ENCODE measurements at places on chromosomes 5 and 9.

GRCh38 chr9:20316372-20316771, 305.9 kb downstream of the MLLT3 start:
- H3K27ac ChIP-seq, result no peak overlapping the region
- no peak for DNase-seq
- H3K4me3 ChIP-seq, result no peak overlapping the region
- no peaks in the 10 kb centered on the region for H3K27me3 ChIP-seq
- no peaks in the 10 kb centered on the region for H3K36me3 ChIP-seq

DNA sequence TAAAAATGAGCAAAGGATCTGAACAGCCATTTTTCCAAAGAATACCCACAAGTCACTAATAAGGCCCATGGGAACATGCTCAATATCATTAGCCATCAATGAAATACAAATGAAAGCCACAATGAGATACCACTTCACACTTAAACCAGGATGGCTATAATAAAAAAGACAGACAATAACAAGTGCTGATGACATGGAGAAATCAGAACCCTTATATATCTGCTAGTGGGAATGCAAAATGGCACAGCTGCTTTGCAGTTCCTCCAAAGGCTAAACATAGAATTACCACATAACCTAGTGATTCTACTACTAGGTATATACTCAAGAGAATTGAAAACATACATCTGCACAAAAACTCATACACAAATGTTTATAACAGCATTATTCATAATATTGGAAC, 83.7 kb downstream of the HOMER1 start:
- no peaks in the 10 kb centered on the region for H3K4me1 ChIP-seq
- H3K27ac ChIP-seq, result no peak overlapping the region
- no peak overlapping the region for H3K4me3 ChIP-seq
- no peaks in the 10 kb centered on the region for H3K36me3 ChIP-seq
- no peak for DNase-seq
- H3K27me3 ChIP-seq, result no peaks in the 10 kb centered on the region

DNA sequence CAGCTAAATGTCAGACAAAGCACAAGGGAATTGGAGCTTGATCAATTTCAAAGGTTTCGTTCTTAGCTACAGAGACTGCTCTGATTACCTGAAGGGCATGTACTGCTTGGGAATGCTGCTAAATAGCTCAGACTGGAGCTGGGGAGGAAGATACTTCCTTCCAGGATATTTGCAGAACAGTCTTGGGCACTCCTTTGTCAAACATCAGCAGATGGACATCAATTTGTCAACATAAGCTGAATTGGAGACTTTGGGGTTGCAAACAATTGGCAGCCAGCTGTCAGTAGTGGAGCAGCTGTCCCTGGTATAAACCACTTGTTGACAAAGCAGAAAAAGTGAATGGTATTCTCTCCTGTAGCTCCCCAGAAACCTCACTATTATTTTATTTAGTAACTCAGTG, 182.0 kb downstream of the CCDC192 start:
- peaks cover 8% of the 10 kb centered on the region for H3K4me1 ChIP-seq
- DNase-seq, result no peak
- H3K27ac ChIP-seq, result no peak overlapping the region

- H3K4me3 ChIP-seq, result no peak overlapping the region
- H3K4me1 ChIP-seq, result no peaks in the 10 kb centered on the region
- no peak overlapping the region for H3K27ac ChIP-seq
- no peaks in the 10 kb centered on the region for H3K27me3 ChIP-seq
- H3K36me3 ChIP-seq, result no peaks in the 10 kb centered on the region
Observed at GRCh38 chr5:61755726-61756222, 423.7 kb downstream of the ZSWIM6 start.

DNA sequence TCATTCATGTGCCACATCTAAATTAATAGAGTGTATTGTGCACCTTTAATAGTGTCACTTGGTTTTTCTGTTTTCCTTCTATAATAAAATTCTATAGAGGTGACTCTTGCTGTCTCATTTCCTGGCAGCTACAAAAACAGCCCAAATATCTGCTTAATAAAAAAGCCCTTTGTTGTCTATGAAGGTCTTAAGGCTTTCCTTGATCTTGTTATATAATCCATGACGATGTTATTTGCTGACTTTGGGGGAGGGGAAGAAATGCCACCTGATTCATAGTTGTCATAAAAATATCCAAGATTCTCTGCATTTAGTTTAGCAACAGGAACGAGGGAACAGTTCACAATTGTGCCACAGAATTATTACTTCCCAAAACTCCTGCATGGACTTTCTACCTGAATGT, 31.3 kb downstream of the CPEB4 start:
- peaks cover 82% of the 10 kb centered on the region for H3K4me1 ChIP-seq
- H3K4me3 ChIP-seq, result peak overlapping the region; percentile 71
- H3K36me3 ChIP-seq, result no peaks in the 10 kb centered on the region
- no peak for DNase-seq

DNA sequence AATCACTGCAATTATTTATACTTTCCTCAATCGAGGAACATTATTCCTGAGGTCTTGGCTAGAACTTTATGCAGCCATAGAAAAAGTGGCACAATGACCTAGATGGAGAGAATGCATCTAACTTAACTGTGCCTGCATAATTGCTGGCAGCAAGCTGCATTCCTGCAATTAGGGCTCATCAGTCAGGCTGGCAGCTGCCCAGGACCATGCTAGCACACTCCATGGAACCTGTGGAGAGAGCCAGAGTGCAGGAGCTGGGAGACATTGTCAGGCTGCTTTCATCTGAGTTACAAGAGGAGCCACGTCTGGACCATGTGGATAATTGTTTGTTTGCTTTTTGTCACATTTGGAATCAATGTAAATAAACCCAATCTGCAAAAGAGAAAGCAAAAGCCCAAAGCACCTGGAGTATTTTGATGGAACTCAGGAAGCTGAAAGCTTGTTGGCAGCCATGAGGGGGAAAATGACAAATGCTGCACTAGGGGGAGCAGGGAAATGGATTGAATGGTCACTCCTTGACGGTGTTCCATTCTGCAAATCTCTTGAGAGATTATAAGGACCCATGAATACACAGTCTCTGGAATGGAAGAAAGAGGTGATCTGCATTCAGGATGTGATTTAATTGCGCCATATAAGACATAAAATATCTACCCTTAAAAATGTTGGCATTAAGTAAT, 839.9 kb downstream of the MAT2B start:
- no peak overlapping the region for H3K4me3 ChIP-seq
- H3K27me3 ChIP-seq, result no peaks in the 10 kb centered on the region
- H3K36me3 ChIP-seq, result no peaks in the 10 kb centered on the region
- H3K4me1 ChIP-seq, result no peaks in the 10 kb centered on the region

- H3K36me3 ChIP-seq, result no peaks in the 10 kb centered on the region
- H3K27me3 ChIP-seq, result no peaks in the 10 kb centered on the region
- H3K4me1 ChIP-seq, result peaks cover 3% of the 10 kb centered on the region
- DNase-seq, result peak; percentile 71
Observed at GRCh38 chr5:151880324-151880723, 44.3 kb downstream of the GLRA1 start.

- DNase-seq, result no peak
- H3K4me1 ChIP-seq, result peaks cover 31% of the 10 kb centered on the region
- no peaks in the 10 kb centered on the region for H3K27me3 ChIP-seq
- H3K4me3 ChIP-seq, result no peak overlapping the region
- H3K27ac ChIP-seq, result peak overlapping the region; percentile 56
- H3K36me3 ChIP-seq, result no peaks in the 10 kb centered on the region
Observed at GRCh38 chr5:7597059-7597642, 201.2 kb downstream of the ADCY2 start.

- no peak overlapping the region for H3K27ac ChIP-seq
- no peak overlapping the region for H3K4me3 ChIP-seq
- H3K4me1 ChIP-seq, result no peaks in the 10 kb centered on the region
- no peaks in the 10 kb centered on the region for H3K27me3 ChIP-seq
- H3K36me3 ChIP-seq, result no peaks in the 10 kb centered on the region
Observed at GRCh38 chr9:91812191-91812590, 137.8 kb downstream of the ROR2 start.

DNA sequence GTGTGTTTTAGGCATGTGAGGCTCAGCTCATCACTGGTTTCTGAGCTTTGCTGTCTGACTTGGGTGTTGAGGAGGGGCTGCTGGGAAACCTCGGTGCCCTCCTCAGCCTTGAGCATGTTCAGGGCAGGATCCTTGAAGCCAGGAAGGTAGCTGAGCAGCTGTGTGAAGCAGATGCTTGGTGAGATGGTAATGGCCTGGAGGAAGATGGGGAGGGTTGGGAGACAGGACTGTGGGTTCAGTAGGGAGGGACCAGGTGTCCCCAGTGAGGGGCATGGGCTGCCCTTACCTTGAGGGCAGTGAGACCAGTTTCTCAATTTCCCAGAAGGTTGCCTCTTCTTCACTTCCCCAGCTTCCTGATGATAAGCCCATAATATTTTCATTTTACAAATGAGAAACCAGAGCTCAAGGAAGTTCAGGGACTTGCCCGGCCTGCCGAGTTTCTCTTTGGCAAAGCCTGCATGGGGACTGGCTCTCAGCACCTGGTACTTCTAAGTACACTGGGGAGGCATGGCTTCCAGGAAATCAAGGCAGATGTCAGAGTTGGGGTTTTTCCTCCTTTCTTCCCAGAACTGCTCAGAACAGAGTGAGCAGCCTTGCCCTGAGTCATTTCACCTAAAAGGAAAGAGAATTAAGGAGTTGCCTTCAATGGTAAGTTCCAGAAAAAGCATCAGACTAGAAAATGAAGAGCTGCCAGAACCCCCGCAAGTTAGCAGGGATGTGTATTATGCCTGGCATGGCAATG, 225.7 kb downstream of the MAST4 start:
- H3K27ac ChIP-seq, result no peak overlapping the region
- no peaks in the 10 kb centered on the region for H3K4me1 ChIP-seq
- no peaks in the 10 kb centered on the region for H3K36me3 ChIP-seq
- no peak overlapping the region for H3K4me3 ChIP-seq

- H3K27ac ChIP-seq, result no peak overlapping the region
- no peaks in the 10 kb centered on the region for H3K36me3 ChIP-seq
- no peaks in the 10 kb centered on the region for H3K4me1 ChIP-seq
- no peak overlapping the region for H3K4me3 ChIP-seq
- H3K27me3 ChIP-seq, result no peaks in the 10 kb centered on the region
- DNase-seq, result no peak
Observed at GRCh38 chr5:65943771-65944170, 17.4 kb downstream of the ERBIN start.

- H3K27me3 ChIP-seq, result no peaks in the 10 kb centered on the region
- no peak for DNase-seq
- H3K4me1 ChIP-seq, result peaks cover 76% of the 10 kb centered on the region
- peak overlapping the region; percentile 97 for H3K27ac ChIP-seq
- no peak overlapping the region for H3K4me3 ChIP-seq
Observed at GRCh38 chr5:140567871-140568270, 3.2 kb downstream of the SLC35A4 start.

GRCh38 chr5:135986401-135986800, 31.6 kb upstream of the LECT2 start:
- no peaks in the 10 kb centered on the region for H3K36me3 ChIP-seq
- DNase-seq, result no peak
- H3K27me3 ChIP-seq, result no peaks in the 10 kb centered on the region
- H3K27ac ChIP-seq, result peak overlapping the region; percentile 50
- no peak overlapping the region for H3K4me3 ChIP-seq
- no peaks in the 10 kb centered on the region for H3K4me1 ChIP-seq

DNA sequence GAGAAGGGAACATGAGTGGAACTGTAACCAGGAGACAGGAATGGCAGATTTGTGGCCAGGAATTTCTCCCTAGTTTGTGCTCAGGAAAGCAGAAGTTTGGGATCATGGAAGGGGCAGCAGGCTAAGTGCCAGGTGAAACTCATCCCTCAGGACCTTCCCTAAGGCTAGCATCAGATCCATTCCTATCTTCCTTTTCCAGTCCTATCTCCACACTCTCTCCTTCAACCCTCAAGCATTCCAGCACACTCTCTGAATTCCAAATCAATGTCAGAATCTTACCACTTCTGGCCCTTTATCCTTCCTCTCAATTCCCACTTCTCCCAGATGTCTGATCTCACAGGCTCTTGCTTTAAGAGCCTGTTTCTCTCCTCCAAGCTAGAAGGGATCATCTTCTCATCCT, 53.2 kb upstream of the GRIA1 start:
- H3K36me3 ChIP-seq, result no peaks in the 10 kb centered on the region
- DNase-seq, result no peak
- H3K4me1 ChIP-seq, result no peaks in the 10 kb centered on the region
- no peaks in the 10 kb centered on the region for H3K27me3 ChIP-seq

- no peaks in the 10 kb centered on the region for H3K27me3 ChIP-seq
- no peak for DNase-seq
- no peaks in the 10 kb centered on the region for H3K36me3 ChIP-seq
- H3K4me3 ChIP-seq, result no peak overlapping the region
- no peak overlapping the region for H3K27ac ChIP-seq
Observed at GRCh38 chr5:173665326-173665725, 48.9 kb upstream of the BOD1 start.

- no peak for DNase-seq
- no peak overlapping the region for H3K27ac ChIP-seq
- no peaks in the 10 kb centered on the region for H3K36me3 ChIP-seq
- no peaks in the 10 kb centered on the region for H3K4me1 ChIP-seq
Observed at GRCh38 chr9:35579130-35579529, 25.9 kb upstream of the TESK1 start.

GRCh38 chr9:137788561-137789294, 88.9 kb upstream of the CACNA1B start:
- H3K27ac ChIP-seq, result no peak overlapping the region
- no peak overlapping the region for H3K4me3 ChIP-seq

DNA sequence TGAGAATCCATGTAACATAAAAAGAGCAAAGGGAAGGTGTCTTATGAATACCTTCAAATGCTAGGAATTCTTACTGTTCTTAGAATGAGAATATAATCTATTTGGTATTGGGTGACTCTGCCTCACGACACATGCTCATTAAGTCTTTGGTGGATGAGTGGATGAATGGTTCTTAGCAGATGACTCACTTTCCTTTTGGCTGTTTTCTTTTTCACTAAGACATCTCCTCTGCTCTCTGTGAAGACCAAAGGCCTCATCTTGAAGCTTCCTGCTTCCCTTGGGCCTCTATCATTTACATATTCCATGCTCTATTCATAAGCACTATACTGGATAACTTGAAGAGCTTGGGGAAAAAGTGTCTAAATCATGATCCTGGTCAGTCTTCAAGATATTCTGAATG, 468.1 kb downstream of the SPATA31D1 start:
- no peak overlapping the region for H3K27ac ChIP-seq
- no peaks in the 10 kb centered on the region for H3K27me3 ChIP-seq
- H3K36me3 ChIP-seq, result no peaks in the 10 kb centered on the region
- H3K4me1 ChIP-seq, result no peaks in the 10 kb centered on the region
- no peak overlapping the region for H3K4me3 ChIP-seq

DNA sequence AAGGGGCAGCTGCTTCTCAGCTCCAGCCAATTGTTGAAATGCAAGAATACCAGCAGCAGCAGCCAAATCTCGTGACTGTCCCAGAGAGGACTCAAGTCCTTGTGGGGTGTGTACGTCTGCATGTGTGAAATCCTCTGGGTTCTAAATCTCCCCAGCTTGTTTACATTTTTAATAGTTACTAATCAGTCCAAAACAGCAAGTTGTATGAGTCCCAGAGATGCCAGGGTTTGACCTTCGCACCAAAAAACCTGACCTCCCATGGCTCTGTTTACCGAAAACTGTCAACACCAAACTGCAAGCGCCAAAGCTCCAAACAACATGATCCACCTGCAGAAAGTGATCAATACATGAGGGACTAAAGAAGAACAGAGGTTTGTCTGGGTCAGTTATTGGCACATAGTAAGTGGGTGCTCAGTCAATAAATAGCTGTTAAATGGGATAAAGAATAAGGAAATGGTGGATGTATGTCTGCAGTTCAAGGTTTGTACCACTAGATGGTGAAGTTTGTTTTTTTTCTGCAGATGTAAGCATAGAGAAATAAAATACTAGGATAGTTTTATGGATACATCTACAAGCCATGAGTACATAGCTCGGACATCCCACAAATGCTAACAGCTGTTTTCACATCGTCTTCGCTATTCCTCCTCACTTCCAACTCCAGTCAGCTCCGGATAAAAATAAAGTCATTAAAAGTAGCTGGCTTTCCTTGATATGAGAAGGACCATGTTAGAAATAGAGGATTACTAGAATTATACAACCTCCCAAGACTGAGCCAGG, 85.3 kb upstream of the ADRB2 start:
- DNase-seq, result no peak
- H3K27me3 ChIP-seq, result no peaks in the 10 kb centered on the region
- H3K4me1 ChIP-seq, result peaks cover 8% of the 10 kb centered on the region
